ENCODE measurements at places on chromosomes 12 and 14. TPM values are rescaled to one million over a fixed set of nuclear protein-coding genes. Genes with fewer than 3 reads are reported as not detected.

GRCh38 chr12:108581311-108582227, 16.3 kb downstream of the TMEM119 start:
- DNase-seq = no peak

DNA sequence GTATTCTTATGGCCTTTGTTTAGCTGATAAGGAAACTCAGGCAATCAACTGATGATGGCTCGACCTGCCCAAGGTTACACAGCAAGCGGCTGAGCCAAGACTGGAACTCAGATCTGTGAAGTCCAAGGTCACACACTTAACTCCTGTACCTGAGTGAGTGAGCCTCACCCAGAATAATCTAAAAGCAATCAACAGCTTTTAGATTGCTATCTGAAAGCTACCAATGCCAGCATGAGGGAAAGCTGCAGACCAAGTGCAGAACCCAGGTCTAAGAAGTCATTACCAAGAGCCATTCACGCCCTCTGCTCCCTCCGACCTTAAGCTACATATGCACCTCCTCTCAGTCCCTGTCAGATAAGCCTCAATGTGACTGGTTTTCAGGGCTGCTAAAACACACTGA, 12.1 kb downstream of the APPL2 start:
- DNase-seq = no peak

- DNase-seq = peak; percentile 79
Measured at GRCh38 chr12:125140279-125141209, 75.3 kb downstream of the AACS start.

- peak; percentile 86 for DNase-seq
Measured at GRCh38 chr14:73789989-73790581, 61.5 kb upstream of the PTGR2 start.

DNA sequence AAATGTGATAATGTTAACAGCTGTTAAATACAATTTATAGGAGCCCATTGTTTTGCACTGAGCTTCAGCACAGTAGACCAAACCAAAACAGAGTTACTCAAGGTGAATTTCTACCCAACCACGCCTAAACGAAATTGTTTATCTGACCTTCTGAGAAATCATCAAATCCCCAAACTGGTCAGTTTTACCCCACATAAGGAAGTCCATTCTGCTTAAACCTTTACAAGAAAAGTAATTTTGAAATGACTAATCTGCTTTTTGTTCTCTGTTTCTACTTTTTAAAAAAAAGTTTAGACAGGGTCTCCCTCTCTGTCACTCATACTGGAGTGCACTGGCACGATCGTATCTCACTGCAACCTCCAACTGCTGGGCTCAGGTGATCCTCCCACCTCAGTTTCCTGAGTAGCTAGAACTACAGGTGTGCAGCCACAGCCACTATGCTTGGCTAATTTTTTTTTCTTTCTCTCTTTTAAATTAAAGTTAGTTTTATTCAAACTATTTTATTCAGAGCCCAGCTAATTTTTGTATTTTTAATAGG, 1.4 kb upstream of the RNF10 start:
- no peak for DNase-seq

- no peak for DNase-seq
Measured at GRCh38 chr12:104533134-104533533, 76.4 kb downstream of the CHST11 start.

DNA sequence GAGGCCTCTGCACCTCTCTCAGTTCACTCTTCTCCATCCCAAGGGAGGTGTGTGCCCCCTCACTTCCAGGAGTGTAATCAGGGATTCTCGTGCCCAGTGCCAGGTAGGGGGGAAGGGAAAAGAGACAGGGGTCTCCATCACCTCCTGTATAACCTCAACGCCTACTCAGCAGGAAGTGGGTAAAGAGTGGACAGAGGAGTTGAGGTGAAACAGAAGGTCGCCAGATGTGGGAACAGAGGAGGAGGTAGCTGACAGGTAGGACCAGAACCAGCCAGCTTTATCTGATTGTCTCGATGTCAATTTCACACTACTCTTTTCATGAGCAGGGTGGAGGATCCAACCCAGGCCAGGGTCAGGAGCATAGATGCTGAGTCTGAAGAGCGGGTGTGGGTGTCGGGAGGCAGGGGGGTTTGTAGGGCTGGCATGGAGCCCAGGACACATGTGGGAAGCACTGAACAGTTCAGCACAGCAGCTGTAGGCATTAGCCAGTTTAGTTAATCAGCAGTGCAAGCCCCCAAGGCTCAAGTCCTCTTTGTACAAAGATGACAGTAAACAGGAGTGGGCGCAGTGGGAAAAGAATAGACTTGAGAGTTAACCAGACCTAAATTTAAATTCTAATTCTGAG, 213.5 kb downstream of the PELI2 start:
- no peak for DNase-seq

The DHRS7 gene
- total RNA-seq = 33.8 TPM

The AQP2 gene
- not detected for total RNA-seq

The DNAI7 gene
- total RNA-seq = not detected

The MYF6 gene
- total RNA-seq = 0.07 TPM

The AREL1 gene
- total RNA-seq = 11.6 TPM

The ARL1 gene
- 176 TPM for total RNA-seq

DNA sequence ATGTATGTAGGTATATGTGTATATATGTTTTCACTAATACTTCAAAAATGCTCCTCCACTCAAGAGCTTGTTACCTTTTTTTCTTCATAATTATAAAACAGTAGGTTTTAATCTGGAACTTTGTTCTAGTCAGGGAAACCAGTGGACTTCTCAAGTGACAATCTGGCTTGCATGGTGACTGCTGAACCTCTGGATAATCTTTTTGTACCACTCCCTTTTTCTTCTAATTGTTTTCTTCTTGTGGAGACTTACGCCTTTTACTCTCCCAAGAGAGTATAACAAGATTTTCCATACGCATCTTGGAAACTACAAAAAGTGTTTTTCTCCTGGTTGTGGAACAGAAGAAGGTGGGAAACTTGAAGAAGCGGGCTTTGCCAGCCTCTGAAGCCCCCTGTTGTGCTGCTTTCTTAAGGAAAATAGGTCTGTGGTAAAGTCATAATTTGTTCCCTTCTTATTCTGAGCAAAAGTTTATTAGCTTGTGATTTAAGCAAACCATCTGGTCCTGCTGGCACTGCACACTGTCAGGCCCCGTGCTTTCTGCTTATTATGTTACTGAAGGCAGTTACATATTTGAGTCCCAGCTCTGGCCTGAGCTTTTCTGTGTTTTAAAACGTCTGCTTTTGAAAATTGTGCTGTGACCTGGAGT, 291.8 kb downstream of the ERC1 start:
- peak; percentile 34 for DNase-seq

DNA sequence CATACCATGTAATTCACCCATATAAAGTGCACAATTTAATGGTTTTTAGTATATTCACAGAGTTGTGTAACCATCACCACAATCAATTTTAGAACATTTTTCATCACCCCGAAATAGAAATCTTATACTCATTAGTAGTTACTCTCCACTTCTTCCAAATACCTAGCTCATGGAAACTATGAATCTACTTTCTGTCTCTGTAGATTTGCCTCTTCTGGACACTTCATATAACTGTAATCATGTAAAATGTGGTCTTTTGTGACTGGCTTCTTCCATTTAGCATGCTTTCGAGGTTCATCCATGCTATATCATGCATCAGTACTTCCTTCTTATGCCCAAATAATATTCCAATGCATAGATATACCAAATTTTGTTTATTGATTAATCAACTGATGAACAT, 10.8 kb downstream of the DNAI7 start:
- DNase-seq = no peak

GRCh38 chr14:38187528-38187927, 20.2 kb upstream of the SSTR1 start:
- no peak for DNase-seq
